Immature natural killer cell (primary cell): ENCODE measurements at places on chromosomes 1 and 21. TPM values are rescaled to one million over a fixed set of nuclear protein-coding genes. Genes with fewer than 3 reads are reported as not detected.

Gene NBPF4
- polyA plus RNA-seq, result not detected

Gene GOLPH3L
- 8.9 TPM for polyA plus RNA-seq

Gene RPE65
- polyA plus RNA-seq, result not detected

Gene HFM1
- not detected for polyA plus RNA-seq

GRCh38 chr1:30403726-30404125 lies 319.7 kb downstream of the MATN1 start:
- peaks cover 5% of the 10 kb centered on the region for H3K27me3 ChIP-seq
- no peak for DNase-seq
- no peaks in the 10 kb centered on the region for H3K36me3 ChIP-seq
- no peak overlapping the region for H3K27ac ChIP-seq
